ENCODE measurements at places on chromosomes 12 and 14.

- no peaks in the 10 kb centered on the region for H3K36me3 ChIP-seq
- no peak for DNase-seq
- no peaks in the 10 kb centered on the region for H3K27me3 ChIP-seq
- no peak overlapping the region for H3K4me3 ChIP-seq
Observed at GRCh38 chr12:109150124-109150640, 33.8 kb downstream of the ACACB start.

DNA sequence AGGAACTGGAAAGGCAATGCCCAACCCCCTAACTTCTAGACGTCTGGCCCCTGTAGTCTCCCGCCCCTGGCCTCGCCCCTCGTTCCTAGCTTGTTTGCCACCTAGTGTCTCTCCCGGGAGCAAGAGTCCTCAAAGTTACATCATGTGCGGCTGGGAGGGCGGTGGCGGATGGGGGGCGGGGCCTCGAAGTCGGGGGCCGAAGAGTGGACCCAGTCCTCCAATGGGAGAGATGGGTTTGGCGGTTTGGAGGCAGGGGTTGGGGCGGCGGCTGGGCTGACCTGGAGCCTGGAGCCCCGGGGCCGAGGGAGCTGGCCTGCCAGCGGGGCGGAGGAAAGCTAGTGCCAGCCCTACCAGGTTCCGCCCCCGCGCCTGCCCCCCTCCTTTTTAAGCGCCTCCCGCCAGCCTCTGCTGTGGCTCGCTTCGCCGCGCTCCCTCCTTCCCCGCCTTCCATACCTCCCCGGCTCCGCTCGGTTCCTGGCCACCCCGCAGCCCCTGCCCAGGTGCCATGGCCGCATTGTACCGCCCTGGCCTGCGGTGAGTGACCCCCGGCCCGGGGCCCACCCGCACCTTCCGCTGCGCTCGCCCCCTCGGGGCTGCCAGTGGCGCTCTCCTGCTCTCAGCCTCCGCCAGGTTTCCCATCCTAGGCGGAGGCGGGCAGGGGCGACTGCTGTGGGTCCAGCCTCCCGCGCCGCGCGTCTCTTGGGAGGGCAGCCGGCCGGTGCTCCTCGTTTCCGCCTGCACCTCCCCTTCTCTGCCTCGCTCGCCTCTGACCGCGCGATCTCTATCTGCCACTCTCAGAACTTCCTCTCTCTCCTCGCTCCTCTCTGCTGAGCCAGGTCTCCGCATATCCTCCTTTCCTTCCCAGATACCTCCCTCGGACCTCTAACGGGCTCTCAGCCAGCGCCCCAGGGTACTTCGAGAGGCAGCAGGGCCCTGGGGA lies at the start of gene PCK2:
Gene PCK2 (plus strand): TSS at position 411 of the 940 bp plus-strand sequence. CDS start 95 bp downstream, at position 506.
- H3K27me3 ChIP-seq: no peaks in the 10 kb centered on the region
- peak within 1 kb of the TSS; percentile 98 for H3K4me3 ChIP-seq
- peak; percentile 90 for DNase-seq

- H3K27me3 ChIP-seq: no peaks in the 10 kb centered on the region
- DNase-seq: no peak
- H3K27ac ChIP-seq: peak overlapping the region; percentile 85
- H3K36me3 ChIP-seq: peaks cover 25% of the 10 kb centered on the region
Observed at GRCh38 chr12:121794534-121795033, 1.1 kb upstream of the RHOF start.

DNA sequence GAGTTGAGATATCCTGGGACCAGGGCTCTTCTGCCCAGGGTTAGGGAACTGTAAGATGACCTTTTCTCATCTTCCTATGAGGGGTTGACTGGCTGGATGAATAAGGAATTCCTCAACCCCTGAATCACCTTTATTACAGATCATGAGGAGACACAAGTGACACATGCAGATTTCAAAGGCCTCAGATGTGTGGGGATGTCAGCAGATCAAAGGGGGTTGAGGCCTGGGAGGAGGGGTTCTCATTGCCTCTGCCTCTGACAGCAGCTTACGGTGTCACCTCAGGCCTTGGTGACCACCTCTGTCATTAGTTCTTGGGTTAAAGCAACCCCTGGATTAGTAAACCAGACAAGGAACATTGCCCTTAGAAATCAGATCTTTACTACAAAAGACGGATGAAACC lies 2.1 kb upstream of the KRT72 start:
- DNase-seq: no peak
- H3K27me3 ChIP-seq: no peaks in the 10 kb centered on the region
- peaks cover 54% of the 10 kb centered on the region for H3K4me1 ChIP-seq
- H3K36me3 ChIP-seq: no peaks in the 10 kb centered on the region
- no peak overlapping the region for H3K4me3 ChIP-seq

DNA sequence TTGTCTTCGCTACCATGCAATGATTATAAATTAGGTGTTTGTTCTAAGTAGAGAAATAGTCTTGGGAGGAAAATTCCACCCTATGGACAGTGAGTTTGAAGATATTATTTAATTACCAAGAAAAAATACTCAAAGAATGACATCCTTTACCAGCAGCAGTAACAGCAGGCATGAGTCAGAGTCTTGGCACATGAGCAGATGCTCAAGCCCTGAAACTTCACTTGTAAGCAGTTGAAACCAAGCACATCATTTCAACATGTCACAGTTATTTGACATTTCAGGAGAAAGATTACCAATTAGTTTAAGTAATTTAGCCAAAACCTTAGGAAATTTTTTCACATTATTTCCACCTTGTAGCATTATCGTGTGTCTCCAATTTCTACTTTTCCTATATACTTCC lies 99.2 kb downstream of the C12orf50 start:
- no peaks in the 10 kb centered on the region for H3K27me3 ChIP-seq
- H3K36me3 ChIP-seq: no peaks in the 10 kb centered on the region
- H3K4me1 ChIP-seq: no peaks in the 10 kb centered on the region
- DNase-seq: no peak
- H3K27ac ChIP-seq: no peak overlapping the region

- H3K27me3 ChIP-seq: peaks cover 14% of the 10 kb centered on the region
- no peak overlapping the region for H3K27ac ChIP-seq
- no peaks in the 10 kb centered on the region for H3K36me3 ChIP-seq
Observed at GRCh38 chr12:42056130-42056529, 88.5 kb downstream of the GXYLT1 start.

GRCh38 chr14:57009585-57010515 lies 199.6 kb upstream of the OTX2 start:
- no peak overlapping the region for H3K27ac ChIP-seq
- H3K27me3 ChIP-seq: peaks cover 6% of the 10 kb centered on the region
- no peak for DNase-seq
- H3K36me3 ChIP-seq: no peaks in the 10 kb centered on the region

- H3K4me1 ChIP-seq: peaks cover 48% of the 10 kb centered on the region
- peak overlapping the region; percentile 91 for H3K27ac ChIP-seq
- H3K4me3 ChIP-seq: peak overlapping the region; percentile 37
- peaks cover 14% of the 10 kb centered on the region for H3K36me3 ChIP-seq
- H3K27me3 ChIP-seq: peaks cover 19% of the 10 kb centered on the region
- peak; percentile 33 for DNase-seq
Observed at GRCh38 chr12:124774054-124774461, 89.6 kb downstream of the SCARB1 start.

DNA sequence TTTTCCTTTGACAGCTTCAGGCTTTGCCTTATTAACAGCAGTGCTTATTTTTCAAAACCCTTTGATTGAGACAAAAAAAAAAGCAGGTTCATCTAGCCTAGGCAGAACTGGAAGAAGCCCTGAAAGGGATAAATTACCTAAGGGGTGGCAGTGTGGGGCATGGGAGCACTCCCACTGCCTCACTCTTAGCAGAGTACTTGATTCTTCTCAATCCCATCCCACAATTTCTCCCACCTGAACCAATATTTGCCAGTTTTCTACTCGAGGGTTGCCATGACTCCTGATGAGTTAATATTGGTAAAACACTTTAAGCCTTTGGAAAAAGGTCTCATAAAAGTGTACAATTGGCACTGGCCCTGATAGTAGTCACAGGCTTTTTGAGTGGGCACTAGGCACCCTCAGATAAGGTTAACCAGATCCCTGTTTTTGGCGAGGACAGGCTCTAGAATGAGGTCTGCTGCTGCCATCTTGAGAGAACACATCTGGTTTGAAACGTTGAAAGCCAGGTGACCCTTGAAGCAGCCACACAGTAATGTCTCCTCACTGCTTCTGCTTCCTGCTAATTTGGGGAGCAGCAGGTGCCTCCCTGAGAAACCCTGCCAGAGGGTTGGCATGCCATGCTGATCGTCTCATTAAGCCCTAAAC lies 320.0 kb downstream of the RAD51B start:
- no peak overlapping the region for H3K4me3 ChIP-seq
- H3K4me1 ChIP-seq: peaks cover 30% of the 10 kb centered on the region
- H3K27ac ChIP-seq: no peak overlapping the region
- H3K36me3 ChIP-seq: no peaks in the 10 kb centered on the region

GRCh38 chr12:60035835-60036234 lies 440.0 kb downstream of the SLC16A7 start:
- no peaks in the 10 kb centered on the region for H3K36me3 ChIP-seq
- no peak overlapping the region for H3K4me3 ChIP-seq
- DNase-seq: no peak
- H3K27ac ChIP-seq: no peak overlapping the region
- no peaks in the 10 kb centered on the region for H3K4me1 ChIP-seq
- H3K27me3 ChIP-seq: no peaks in the 10 kb centered on the region

- DNase-seq: peak; percentile 2
- H3K4me1 ChIP-seq: no peaks in the 10 kb centered on the region
- H3K4me3 ChIP-seq: no peak overlapping the region
- H3K27me3 ChIP-seq: no peaks in the 10 kb centered on the region
Observed at GRCh38 chr12:43937947-43938346, 102.1 kb downstream of the TMEM117 start.

Data from activated naive CD8-positive, alpha-beta T cell treated with anti-CD3 and anti-CD28 coated beads, Interleukin-2, amount 50 U/mL, for 24 hours (primary cell).